Ascending aorta (tissue), 2 donors: ENCODE measurements at places on chromosomes 1 and 21.

GRCh38 chr1:180617774-180618395 is 13.9 kb upstream of the XPR1 start:
- no peak for DNase-seq

DNA sequence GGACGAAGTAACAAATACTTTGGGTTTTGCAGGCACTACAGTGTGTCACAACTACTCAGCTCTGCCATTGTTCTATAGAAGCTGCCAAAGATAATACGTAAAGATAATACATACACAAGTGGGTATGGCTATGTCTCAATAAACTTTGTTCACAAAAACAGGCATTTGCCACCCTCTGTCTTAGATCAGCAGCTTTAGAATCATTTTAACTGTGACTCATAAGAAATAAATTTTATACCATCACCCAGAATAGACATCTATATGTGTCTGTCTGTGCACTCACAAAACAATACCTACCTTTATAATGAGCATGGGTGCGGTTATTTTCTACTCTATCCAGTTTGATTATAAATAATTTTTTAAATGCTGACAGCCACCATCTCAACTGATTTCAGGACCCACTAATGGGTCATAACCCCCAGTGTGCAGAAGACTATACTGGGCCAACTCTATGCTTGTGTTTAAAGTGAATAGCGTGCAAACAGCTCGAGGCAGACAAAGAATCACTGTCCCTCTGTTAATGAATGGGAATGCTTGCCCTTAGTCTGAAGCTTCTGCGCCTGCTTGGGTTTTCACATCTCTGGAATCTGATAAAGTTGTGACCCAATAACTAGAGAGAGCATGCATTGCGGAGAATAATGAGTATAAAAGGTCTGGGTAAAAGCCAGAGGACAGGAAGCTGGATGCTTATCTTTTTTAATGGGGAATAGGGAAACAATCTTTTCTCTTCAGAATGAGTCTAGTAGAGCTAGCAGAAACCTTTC is 216.2 kb downstream of the PLPP3 start:
- DNase-seq = no peak

GRCh38 chr1:167803358-167804207 is 81.8 kb downstream of the MPZL1 start:
- DNase-seq = peak; percentile 97

DNA sequence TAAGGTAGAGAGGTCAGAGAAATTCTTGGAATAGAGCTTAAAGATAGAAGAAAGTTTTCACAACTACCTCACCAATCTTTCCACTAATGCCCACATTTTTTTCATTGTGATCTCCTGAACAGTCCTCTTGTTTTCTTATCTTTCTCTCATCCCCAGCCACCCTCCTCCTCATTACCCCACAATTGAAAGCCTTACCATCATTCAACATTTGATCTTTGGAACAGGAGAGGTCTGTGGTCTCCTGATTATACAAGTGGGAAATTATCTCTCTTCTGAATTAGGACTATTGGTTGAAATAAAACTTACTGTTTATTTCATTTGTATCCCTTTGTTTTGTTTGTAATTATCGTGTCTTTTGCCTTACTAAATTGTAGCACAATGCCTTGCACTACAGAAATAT is 29.6 kb downstream of the DNAH14 start:
- DNase-seq = no peak

- no peak for DNase-seq
Measured at GRCh38 chr1:51330331-51331201, at the start of gene TTC39A. Gene TTC39A, minus strand, starts transcription at chr1:51330562. Its CDS starts 85 bp downstream, at chr1:51330477.

DNA sequence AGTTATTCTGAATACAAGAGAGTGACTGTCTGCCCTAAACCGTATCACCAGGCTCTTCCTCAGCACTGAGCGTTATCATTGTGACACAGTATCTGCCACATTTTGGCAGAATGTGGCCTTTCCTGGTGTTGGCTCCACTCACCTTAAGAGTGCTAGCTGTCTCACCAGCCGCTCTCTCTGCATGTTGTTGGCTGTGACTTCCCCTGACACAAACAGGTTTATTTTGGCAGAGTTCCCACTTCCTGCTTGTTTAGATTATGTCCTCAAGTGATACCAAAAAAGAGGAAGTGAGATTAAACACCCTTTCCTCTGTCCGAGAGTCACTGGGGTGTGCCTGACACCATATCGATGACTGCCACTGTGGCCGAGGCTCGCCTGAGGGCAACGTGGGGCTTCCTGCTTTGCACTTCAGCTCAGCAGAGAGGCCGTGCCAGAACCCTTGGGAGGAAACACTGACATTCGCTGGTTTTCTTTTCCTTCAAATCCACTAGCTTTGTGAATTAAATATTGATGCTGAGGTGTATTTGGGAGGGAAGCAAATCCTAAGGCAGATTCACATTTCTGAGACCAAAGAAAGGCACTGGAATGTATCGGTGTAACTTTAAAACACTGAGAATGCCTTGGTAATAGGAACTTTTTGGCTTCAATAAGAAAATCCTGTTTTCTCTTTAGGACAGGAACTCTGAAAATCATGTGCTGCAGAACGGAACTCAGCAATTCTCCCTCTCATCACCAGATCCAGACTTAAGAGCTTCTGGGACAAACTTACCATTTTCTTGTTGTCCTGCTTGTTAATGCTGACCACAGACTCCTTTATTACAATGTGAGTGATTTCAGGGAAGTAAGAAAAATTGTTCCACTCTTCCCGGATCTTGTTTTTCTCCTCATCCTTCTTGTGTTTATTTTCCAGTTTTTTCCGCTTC is 102.1 kb downstream of the JAK1 start:
- DNase-seq = peak; percentile 74

GRCh38 chr1:182889997-182890396 is 50.9 kb downstream of the DHX9 start:
- no peak for DNase-seq

DNA sequence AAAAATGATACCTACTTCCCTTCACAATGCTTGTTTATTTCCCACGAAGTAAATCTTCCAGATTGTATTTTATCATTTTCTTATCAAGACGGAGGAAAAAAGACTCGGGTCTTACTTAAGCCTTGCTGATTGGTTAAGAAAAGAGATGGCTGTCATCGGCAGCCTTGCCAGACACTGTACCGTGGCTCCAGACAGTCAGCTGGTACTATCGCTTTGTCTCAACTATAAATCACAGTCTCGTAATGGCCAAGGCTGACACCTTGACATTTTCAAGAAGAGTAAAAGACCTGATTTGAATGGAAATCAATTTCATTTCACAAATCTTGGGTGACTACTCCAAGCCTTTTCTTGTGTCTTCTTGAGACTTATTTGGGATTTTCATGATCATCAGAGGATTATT is 868.0 kb downstream of the USP25 start:
- DNase-seq = no peak

DNA sequence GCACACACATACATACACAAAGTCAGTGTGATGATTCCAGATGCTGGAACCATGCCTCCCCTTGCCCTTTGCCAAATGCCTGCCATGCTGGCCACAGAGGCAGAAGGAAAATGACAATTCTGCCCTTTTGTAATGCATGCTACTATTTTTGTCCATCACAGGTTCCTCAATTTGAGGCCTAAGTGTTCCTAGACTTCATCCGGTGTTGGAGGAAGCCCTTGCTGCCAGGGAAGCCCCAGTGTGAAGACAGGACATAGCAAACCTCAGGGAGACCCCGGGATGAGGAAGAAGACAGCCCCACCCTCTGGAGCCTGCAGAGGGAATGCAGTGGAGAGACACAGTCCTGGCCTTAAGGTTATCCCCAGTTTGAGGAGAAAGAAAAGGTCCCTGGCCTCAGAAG is 14.4 kb downstream of the PRR9 start:
- no peak for DNase-seq

DNA sequence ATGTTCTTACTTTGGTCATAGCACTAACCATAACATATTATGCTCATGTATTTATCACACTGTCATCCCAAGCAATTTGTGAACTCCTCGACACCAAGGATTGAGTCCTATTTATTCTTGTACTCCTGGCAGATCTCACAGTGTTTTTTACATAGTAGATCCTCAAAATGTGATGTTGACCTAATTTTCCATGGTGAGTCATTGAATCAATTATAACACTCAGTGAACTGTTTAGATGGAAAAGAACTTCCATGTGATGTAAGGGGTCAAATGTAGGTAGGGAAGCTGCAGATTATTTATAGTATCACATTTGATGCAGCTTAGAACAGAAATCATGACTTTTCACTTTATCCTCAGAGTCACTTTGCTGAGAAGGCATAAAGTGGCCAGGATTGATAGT is 281.9 kb upstream of the ADAMTS5 start:
- no peak for DNase-seq

GRCh38 chr1:175873290-175873935 is 130.0 kb upstream of the TNR start:
- no peak for DNase-seq

GRCh38 chr1:51784997-51785421 is 93.5 kb downstream of the NRDC start:
- no peak for DNase-seq

GRCh38 chr1:57072401-57073110 is 106.7 kb upstream of the C8B start:
- DNase-seq = no peak

DNA sequence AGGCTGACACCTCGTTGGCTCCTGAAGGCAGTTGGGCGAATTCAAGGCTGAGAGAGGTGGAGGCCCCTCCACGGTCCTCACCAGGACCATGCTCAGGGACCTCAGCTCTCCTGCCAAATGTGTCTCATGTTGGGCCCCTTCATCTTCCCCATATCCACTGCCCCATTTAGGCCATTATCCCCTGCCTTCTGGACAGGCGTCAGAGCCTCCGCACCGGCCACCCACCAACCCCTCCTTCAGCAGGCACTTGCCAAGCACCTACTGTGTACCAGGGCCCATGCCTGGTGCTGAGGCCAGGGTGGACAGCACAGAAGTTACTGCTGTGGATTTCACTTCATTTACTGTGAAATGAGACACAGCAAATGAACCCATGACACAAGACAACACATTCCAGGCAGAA is 325.8 kb downstream of the MATN1 start:
- no peak for DNase-seq

DNA sequence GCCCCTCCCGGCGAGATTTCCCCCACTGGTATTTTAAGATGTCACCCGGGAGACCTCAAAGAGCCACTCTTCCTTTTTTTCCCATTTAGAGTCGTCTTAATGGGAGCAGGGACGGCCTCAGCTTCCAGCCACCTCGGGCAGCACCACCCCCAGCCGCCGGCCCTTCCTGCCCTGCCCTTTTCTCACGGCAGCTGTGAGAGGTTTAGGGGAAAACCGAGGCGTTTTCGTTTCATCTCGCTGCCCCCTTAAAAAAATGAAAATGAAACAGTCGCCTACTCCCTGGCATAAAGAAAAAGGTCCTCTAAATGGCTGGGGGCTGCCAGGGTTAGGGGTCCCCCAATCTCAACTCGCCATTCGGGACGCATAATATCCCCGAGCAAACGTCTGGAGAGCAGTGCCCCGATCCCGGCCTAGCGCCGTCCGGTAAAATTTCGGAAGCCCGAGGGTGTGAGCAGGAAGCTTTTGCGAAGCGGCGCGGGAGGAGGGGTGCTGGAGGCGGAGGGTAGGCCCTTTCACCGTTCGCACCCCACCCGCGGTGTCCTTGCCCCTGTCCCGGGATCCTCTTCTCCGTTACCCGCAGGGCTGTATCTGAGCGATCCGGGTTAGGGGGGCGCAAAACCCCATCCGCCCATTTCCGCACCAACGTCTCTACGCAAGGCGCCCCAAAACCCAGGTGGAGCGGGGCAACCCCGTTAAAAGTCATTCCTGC is 1.2 kb downstream of the RUNX3 start:
- no peak for DNase-seq

DNA sequence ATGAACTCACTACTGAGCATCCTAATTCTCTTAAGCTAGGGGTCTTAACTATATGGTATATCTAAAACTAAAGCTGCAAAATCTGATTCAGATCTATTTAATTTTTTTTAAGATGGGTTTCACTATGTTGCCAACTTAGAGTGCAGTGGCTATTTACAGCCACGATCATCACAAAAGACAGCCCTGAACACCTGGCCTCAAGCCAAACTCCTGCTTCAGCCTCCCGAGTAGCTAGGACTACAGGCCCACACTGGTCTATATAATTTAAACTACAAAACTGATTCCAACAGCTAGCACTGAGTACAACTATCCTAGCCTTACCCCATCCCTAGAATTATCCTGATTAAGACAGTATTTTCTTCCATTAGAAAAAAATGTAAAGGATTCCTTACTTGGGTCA is 37.1 kb downstream of the EIF4G3 start:
- DNase-seq = no peak

DNA sequence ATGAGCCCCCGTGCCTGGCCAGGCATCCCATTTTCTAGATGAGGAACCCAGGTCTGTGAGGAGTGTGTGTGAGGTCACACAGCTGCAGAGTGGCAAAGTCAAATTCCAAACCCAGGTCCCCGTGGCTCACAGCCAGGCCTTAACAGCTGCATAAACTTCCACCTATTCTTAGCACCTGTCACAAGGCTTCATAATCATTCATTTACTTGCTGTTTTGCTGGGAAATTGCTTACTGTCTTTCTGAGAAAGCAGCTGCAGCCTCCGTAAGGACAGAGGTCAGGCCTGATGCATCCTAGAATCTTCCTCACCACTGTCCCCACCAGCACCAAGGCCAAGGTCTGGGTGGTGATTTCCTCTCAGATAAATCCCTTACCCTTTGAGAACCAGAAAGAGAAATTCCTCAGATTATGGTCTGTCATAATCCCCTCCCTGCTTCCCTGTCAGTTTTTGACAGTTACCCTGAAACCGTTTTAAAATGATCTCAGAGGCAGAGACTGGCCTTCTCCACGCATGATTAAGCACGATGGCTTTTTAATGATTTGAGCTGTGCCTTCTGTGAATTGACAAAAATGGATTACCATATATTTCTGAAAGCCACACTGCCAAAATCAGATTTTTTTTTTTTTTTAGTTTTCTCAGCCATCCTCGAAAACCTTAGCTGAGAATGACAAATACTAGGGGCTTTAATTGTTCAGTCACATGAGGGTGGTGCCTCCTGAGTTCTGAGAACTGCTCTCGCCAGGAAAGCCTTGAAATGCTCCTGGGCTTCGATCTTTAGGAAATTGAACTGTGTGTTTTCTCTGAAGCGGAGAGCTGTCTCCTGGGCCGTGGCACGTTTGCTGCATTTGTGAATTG is 70.0 kb upstream of the SELENON start:
- DNase-seq = no peak

GRCh38 chr1:181140891-181141290 is 52.4 kb downstream of the IER5 start:
- DNase-seq = no peak

- no peak for DNase-seq
Measured at GRCh38 chr1:165235777-165236291, 120.7 kb downstream of the LMX1A start.

DNA sequence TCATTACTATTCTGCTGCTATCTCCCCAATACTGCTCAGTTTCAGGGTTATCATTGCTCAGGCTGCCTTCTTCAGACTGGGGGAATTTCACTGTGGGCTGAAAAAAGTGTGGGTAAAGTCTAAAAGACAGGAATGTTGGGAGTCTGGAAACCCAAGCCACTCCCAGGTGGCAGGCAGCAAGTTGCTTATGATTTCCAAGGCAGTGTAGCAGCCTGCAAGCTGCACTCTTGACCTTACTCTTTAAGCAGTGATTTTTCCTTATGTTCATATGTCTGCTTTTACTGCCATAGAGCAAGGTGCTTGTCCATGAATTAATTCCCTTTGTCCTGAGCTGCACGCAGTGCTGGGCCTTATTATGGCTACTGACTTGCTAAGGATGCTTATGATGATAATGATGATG is 53.1 kb downstream of the PHC2 start:
- DNase-seq = no peak

GRCh38 chr1:211788626-211789025 is 41.9 kb downstream of the LPGAT1 start:
- no peak for DNase-seq
